Suppressor macrophage (primary cell): ENCODE measurements at places on chromosomes 7 and 10.

DNA sequence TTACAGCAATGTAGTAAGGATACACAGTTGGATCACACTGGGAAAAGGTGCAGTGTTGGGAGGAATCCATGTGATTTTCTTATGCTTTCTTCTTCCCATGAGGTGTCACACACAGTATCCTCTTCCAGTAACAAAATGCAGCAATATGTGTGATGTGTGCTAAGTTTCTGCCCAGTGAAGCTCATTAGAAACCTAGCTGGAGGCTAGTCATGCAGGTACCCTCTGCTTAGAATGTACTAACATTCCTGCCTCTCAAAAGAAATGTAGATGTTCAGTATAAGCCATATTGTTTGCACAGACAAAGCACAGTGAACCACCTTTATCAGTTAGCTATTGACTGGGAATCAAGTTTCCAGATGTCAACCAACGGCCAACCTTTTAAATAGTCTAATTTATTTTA is 12.9 kb upstream of the KCND2 start:
- no peak for DNase-seq

- DNase-seq, result no peak
Observed at GRCh38 chr7:12884856-12885440, 197.5 kb downstream of the ARL4A start.

- peak; percentile 14 for DNase-seq
Observed at GRCh38 chr10:19488592-19489280, 327.5 kb upstream of the PLXDC2 start.

DNA sequence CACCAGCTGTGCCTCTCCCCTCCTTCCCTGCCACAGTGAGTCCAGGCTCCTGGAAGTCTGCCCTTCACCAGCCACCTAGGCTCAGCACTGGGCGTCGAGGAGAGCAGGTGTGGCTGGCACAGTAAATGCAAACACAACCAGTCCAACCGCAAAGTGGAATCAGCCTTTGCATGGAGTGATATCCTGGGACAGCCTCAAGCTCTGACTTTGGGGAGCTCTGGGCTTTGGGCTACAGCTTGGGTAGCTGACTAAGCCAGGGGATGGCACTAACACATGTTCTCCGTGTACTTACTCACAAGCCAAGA is 312.4 kb downstream of the KCNMA1 start:
- DNase-seq, result no peak

DNA sequence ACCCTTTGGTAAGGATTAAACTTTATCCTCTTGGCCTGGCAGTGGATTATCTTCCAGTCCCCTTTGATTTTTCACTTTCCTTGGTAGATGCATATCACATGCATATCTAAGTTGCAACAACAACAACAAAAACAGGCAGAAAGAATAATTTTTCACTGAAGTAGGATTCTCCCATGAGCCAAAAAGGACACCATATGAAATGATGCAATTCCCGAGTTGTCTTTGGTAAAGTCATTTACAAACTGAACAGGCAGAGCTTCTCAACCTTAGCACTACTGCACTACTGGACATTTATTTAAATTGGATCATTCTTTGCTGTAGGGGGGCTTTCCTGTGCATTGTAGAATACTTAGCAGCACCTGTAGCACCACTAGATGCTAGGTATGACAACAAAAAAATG is 195.0 kb downstream of the RELN start:
- no peak for DNase-seq

- DNase-seq, result no peak
Observed at GRCh38 chr10:43686414-43686813, 37.7 kb upstream of the ZNF32 start.

- no peak for DNase-seq
Observed at GRCh38 chr10:58648131-58648530, 135.5 kb downstream of the BICC1 start.

GRCh38 chr10:19556666-19557065 is 259.6 kb upstream of the PLXDC2 start:
- no peak for DNase-seq

- no peak for DNase-seq
Observed at GRCh38 chr7:8290645-8291308, 28.8 kb upstream of the ICA1 start.

- DNase-seq, result no peak
Observed at GRCh38 chr10:8037199-8037801, 17.2 kb upstream of the GATA3 start.

DNA sequence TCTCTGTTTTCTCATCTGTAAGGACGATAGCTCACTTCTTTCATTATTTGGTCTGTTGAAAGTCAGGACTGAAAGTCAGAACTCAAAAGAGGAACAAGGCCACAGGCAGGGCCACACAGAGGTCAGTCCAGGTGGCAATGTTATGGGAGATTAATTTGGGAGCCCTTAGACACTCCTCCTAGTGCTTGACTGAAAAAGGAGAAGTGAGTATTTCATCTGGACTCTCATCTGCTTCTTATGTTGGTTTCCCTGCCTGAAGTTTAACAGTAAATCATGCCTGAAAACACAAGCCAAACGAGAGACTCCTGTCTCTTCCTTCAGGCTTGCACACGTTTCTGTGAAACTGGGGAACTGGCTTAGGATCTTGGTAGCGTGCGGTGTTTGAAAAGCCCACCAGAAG is 248.5 kb downstream of the BUB3 start:
- peak; percentile 15 for DNase-seq

DNA sequence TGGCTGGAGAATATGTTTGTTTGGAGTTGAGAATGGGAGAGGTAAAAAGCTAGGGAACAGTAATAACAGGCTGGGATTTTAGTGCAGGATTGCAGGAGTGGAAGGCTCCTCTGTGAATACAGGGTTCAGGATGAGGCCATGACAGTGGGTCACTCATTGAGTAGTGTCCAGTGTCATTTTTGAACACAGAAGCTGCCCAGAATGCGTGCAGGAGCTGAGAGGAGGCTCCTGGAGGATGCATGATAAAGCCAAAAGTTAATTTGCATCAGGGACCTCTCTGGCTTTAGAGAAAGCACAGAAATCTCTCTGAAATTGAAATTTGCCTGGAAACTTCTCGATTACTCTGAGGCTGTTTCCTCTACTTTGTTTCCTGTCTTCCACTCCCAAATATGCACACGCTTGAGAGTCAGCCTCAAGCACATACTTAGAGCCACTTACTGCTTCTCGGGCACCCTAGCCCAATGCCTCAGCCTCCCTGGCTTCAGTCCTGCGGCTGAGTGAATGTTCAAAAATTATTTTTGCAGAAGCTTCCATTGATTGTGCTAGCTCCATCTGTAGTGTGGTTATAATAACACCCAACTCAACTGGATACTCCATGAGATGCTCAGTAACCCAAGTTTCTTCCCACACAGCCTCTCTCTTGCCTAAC is 1.8 kb upstream of the GALNT17 start:
- DNase-seq, result no peak

DNA sequence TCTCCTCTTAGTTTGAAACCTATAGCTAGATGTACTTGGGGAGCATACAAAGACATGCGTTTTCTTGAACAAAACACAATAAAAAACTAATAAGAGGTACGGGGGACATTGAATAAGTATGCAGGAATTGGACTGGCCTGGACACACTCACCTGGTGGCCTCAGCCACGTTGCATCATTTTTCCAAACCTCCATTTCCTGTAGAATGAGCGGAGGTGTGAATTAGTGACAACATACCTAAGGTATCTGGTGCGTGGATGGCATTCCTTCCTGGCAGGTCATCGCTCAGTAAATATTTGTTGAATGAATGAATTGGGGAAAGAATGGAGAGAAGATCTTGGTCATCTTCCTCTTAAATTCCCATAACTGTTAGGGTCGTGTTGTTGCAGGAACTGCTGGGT is 103.2 kb upstream of the CTBP2 start:
- no peak for DNase-seq

- no peak for DNase-seq
Observed at GRCh38 chr7:815284-816216, 16.7 kb upstream of the SUN1 start.

GRCh38 chr7:37645282-37646050 is 38.1 kb upstream of the GPR141 start:
- DNase-seq, result peak; percentile 71

- no peak for DNase-seq
Observed at GRCh38 chr10:12387561-12388210, 38.3 kb downstream of the CAMK1D start.

GRCh38 chr7:152859781-152860191 is 100.2 kb downstream of the ACTR3B start:
- DNase-seq, result peak; percentile 18

DNA sequence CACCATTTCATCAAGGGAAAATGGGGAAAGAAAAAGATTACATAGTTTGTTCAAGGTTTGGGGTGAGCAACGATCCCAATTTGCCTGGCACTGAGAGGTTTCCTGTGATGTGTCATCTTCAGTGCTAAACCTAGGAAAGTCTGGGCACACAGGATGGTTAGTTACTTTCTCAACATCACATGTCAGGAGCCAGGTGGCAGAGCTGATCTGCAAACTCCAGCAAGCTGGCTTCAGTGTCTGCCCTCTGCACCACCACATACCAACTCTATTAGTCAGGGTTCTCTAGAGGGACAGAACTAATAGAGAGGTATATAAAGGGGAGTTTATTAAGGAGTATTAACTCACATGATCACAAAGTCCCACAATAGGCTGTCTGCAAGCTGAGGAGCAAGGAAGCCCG is 11.3 kb downstream of the ADAM12 start:
- DNase-seq, result no peak

- no peak for DNase-seq
Observed at GRCh38 chr7:156662277-156662676, 21.7 kb downstream of the RNF32 start.

DNA sequence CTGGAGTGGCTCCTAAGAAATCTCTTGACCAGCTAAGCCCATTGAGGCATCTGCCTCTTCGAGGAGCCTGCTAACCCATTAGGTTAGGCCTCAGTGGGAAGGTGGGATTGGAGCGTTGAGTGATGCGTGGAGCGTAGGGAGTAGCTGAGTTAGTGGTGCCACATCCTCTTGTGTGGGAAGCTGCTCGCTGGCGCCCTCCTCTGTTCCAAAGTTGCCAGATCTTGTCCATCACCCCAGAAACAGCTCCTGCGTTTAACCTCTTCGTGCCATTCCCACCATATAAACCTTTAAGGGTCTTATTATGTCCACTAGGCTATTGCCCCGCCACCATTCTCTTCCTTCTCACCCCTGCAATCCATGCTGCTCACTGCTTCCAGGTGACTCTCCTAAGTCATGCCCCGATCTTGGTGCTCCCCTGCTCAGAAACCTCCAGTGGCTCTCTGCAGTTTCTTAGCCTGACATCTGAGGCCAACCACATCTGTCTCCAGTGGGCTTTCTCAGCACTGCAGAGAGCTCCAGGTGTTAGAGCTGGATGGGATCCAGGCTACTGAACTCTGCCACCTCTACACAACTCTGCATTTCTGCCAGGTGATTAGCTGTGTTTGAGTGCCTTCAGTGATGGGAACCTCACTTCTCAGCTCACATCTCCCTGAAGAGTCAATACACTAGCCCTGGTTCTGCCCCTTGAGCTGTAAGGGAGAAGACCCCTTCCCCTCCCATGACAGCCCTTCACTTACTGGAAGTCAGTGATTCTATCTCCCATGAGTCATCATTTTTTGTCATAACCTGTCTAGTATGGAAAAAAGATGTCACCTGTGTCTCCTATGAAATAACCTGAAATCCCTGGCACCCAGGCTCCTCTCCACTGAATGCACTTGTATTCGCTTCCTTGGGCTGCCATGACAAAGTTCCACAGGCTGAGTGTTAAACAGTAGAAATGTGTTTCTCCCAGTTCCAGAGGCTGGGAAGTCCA is 65.0 kb upstream of the FGFR2 start:
- peak; percentile 13 for DNase-seq

GRCh38 chr10:28801869-28802268 is 124.5 kb downstream of the BAMBI start:
- DNase-seq, result no peak

GRCh38 chr7:14218338-14218737 is 228.9 kb upstream of the ETV1 start:
- no peak for DNase-seq

GRCh38 chr7:13540429-13540828 is 449.0 kb downstream of the ETV1 start:
- DNase-seq, result no peak

DNA sequence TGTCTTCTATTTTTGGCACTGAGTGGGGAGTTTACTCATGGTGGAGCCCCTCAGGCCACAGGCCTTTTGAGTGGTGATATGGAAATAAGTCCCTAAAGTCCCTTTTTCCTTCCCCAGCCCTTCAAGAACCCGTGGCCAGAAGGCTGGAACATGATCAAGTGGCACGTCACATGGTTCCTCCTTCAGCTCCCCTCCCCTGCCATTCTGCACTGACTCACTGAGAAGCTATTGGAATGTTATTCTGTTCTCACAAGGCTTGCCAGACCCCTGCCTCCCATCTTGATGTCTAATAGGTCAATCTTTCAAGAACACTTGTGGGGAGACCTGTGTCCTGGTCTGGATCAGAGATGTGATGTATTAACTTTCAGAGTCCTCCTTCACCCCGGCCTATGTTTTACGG is 279.8 kb downstream of the SEC23IP start:
- DNase-seq, result no peak

GRCh38 chr7:24729365-24730017 is 27.8 kb downstream of the GSDME start:
- no peak for DNase-seq

GRCh38 chr10:121484816-121485215 is 113.4 kb downstream of the FGFR2 start:
- no peak for DNase-seq

DNA sequence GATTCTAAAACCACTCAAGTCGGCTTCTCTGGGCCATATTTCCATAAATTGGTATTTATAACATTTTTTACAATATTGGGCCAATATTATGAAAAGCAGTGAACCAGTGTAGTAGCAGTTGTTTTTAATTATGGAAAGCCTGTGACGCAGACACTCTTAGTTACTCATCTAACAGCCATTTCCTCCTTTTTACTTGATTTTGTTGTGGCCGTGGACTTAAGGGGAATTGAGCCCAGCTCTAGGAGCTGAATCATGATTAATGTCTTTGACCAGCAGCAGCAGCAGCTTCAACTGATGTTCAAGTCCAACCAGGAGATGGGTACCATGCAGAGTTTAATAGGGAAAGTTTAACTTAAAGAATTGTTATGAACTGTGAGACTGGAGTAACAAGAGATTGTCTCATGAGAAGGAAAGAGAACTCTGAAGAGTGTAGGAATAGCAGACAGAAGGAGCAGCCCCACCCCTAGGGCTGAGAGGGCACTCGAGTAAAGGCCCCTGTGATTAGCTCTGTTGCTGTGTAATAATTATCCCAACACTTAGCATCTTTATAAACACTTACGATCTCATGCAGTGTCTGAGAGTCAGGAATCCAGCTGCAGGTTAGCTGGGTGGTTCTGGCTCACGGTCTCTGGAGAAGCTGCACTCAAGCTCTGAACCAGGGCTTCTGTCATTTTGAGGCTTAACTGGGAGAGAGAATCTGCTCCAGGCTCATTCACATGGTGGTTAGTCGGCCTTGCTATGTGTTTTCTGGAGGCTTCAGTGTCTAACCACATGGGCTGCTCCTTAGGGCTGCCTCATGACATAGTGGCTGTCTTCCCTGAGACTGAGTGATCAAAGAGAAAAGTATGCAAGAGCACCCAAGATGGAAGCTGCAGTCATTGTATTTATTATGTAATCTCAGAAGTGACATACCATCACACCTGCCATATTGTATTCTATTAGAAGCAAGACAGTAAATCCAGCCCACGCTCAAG is 4.6 kb downstream of the LANCL2 start:
- peak; percentile 11 for DNase-seq
